ENCODE measurements at places on chromosomes 1 and 21.

GRCh38 chr1:13956393-13956792 lies 256.4 kb downstream of the PRDM2 start:
- DNase-seq = no peak

DNA sequence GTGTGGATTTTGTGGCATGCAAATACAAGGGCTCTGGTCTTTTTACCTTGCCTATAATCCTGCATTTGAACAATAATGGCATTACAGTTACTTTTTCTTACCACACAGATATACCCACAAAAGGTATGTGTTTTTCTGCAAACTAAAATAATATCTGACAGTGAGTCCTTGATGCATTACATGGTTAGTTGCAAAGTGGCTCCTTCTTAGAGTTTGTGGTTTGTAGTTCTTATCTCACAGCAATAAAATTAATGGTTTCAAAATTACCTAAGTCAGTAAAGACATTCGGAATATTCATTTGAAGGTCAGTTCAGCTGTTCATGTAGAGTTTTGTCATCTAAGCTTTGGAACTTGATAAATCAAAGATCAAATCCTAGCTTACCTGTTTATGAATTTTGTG lies 43.5 kb downstream of the SNX7 start:
- no peak for DNase-seq

- no peak for DNase-seq
Observed at GRCh38 chr1:209577346-209577745, 6.2 kb upstream of the CAMK1G start.

DNA sequence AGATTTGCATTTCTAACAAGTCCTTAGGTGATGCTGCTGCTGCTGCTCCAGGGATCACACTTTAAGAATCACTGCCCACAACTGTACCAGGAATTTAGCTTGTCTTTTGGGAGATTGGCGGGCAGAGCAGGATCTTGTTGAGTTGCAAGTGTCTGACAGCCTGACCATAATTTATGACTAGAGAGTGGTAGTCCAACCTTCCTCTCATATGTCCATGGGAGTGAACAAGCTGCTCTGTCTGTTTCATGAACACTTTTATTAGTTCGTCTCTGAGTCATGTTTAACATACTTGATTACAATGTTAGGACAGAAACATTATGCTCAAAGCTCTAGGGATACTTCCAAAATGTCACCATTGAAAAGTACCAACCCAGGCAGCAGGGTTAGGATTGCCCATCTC lies 169.6 kb downstream of the TGFB2 start:
- DNase-seq = no peak

- DNase-seq = no peak
Observed at GRCh38 chr1:223008808-223009207, 134.2 kb downstream of the TLR5 start.

DNA sequence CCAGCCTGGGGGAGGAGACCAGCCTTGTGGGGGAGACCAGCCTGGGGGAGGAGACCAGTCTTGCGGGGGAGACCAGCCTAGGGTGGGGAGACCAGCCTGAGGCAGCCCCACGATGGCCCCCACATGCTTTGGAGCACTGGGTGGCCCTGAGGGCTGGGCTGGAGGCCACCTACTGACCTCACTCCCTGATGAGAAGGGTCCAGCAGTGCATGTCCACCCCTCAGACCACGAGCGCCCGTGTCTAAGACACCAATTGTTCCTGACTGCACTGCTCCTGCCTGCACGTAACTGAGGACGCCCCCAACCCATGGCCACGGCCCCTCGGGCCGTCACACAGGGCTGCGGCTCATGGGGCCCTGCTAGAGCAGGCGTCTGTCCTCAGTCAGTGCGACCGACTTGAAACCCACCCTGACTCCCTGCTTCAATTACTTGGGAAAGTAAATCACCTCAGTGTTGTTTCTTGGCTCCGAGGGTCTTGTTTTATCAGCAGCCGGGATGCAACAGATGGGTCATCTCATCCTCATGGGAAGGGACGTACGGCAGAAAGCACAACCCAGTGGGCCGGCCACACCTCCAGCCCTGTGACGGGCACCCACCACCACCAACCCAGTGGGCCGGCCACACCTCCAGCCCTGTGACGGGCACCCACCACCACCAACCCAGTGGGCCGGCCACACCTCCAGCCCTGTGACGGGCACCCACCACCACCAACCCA lies at the start of gene SPATC1L:
Gene SPATC1L (minus strand): TSS at position 550 of the 715 bp plus-strand sequence. CDS start 1,643 bp downstream, outside the sequence.
- peak; percentile 53 for DNase-seq

DNA sequence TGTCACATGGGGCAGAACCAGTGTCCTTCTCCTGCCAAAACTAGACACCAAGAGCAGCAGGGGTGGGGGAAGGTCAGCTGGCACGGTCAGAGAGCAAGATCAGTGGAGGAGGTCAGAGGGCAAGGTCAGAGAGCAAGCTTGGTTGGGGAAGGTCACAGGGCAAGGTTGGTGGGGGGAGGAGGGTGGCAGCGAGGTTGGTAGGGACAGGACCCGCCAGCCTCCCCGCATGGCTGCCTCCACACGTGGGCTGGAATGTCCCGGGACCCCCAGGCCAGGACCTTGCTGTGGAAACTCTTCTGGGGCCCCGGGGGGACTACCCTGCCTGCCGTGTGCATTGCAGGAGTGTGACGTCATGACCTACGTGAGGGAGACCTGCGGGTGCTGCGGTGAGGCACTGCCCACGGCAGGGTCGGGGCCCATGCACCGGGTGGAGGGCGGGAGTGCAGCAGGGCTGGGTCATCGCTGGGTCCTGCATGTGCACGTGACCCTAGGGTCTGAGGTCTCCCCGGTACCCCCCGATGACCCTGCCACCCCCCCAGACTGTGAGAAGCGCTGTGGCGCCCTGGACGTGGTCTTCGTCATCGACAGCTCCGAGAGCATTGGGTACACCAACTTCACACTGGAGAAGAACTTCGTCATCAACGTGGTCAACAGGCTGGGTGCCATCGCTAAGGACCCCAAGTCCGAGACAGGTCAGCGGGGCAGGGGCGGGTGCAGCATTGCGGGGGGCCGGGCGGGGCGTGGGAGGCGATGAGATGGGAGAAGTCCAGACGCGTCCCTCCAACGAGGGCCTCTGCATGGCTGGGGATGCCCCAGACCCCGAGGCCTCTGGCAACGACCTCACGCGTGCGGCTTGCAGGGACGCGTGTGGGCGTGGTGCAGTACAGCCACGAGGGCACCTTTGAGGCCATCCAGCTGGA lies 27.3 kb downstream of the COL6A2 start:
- no peak for DNase-seq

- peak; percentile 6 for DNase-seq
Observed at GRCh38 chr21:41369105-41369919, 7.5 kb downstream of the MX2 start.

DNA sequence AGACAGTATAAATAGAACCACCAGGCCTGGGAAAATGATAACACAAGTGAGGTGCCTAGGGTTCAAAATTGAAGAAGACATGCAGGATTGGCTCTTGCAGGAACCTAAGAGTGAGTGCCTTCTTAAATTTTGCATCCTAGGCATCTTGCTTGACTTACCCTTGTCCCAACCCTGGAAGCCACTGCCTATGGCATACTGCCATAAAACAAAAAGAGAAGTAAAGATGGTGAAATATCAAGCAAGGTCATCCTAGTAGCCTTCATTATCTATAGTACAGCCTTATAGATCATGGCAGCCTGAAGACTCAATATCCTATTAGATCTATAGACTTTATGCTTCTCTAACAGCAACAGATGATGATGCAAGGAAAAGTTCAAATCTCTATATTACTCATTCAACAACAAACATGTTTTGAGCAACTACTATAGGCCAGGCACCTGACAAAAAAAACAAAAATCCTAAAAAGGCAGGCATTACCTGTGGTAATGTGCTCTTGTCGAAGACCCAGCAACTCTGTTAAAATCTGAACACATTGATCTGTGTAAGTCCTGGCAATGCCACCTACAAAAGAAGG lies 6.3 kb downstream of the AP4B1 start:
- no peak for DNase-seq

- no peak for DNase-seq
Observed at GRCh38 chr1:201430776-201431175, 9.2 kb upstream of the TNNI1 start.

- DNase-seq = no peak
Observed at GRCh38 chr1:63888984-63889383, 115.2 kb downstream of the ROR1 start.

DNA sequence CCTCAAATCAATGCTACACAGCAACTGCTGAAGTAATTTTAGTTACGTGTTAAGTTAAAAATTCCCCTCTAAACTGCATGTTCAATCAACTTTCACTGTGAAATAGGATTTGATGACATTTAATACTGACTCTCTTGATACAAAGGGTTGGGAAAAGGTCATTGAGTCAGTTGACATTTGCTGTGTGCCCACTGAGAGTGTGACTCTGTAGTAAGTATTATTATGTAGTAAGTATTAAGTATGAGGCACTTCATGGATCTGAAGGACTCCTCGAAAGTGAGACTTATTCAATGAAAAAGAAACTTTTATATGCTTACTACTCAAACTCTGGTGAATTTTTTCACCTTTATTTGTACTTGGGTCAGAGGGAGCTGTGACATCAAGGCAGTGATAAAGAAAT lies 83.1 kb upstream of the S1PR1 start:
- DNase-seq = no peak

DNA sequence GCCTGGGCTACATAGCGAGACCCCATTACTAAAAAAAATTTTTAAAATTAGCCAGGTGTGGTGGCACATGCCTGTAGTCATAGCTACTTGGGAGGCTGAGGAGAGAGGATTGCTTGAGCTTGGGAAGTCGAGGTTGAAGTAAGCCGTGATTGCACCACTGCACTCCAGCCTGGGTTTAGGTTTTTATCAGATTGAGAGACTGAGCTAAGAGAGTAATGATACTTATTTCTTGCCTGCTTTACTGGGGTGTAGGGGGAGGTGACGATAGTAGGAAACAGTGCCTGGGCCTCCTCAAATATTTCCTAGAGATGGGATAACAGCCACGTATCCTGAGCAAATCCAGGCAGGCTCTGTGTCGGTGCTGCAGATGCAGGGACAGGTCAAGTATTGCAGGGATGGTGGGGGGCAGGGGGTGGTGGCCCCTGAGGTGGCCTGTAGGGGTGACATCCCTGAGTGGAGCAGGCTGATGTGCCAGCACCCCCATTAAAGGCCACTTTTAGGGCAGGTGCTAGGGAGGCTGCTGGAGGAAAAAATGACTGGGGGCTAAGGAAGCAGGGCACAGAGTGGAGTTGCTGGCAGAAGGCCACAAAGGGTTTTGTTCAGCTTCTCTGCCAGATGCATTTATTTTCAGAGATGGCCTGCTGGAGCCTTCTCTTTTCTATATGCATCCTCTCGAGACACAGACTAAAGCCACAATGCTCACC lies 130.5 kb downstream of the RHOU start:
- DNase-seq = no peak

DNA sequence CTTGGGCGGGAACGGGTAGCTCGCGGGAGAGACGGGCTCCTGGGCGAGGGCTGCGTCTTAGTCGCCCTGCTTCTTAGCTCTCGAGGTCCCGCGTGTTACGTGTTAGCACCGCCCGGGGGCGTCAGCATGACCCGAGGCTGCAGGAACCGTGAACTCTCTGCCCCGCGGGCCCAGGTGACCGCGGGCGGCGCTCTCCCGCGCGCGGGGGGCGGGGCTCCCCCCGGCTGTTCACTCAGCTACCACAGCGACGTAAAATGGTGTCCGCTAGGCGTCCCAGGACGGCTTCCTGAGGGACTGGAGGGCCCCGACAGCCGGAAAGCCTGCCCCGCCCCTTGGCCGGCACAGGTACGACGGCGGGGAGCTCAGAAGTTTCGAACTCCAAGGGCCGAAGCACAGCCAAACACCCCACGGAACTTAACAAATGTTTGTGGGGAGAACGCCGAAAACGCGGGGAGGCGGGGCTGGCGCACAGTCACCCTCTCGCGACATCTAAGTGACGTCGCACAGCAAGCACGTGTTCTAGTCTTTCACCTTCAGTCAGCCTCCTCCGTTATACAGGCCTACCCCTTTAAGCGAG lies 780 bp upstream of the RBM15 start:
- peak; percentile 83 for DNase-seq

GRCh38 chr1:16724718-16725438 lies 15.4 kb upstream of the RNU1-4 start:
- no peak for DNase-seq

DNA sequence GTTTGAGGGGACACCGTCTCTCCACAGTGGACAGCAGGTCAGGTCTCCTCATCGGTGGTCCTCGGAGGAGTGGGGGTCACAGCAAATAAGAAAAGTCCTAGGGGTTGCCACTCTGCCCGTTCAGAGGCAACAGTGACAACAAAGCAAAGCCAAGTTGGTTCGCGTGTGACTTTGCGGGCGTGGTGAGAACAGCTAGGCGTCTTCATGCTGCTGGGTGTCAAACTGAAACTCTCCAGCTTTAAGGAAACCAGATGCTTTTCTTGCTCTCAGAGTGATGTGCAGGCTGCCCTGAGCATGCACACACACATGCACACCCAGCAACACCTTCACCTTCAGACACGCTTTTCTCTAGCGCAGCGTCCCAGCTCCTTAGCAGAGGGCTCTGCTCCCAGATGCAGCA lies 70.1 kb upstream of the ARHGEF16 start:
- no peak for DNase-seq

DNA sequence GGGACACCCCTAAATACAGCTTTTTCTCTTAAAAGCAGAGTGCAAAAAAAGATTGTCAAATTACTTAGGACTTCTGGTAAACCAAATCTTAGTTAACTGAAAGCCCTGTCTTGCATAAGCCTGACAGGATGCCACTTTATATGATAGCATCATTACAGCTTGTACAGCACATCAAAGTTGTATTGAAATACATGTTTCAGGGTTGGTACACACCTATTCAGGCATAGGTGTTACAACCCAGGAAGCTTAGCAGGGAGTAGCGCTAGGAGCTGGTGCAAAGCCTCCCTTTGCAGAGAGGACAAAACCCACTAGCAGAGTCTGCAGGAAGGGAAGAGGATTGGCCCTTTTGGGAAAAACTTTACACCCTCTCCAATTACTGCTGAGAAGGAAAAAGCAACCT lies 258.9 kb upstream of the SGIP1 start:
- DNase-seq = no peak

DNA sequence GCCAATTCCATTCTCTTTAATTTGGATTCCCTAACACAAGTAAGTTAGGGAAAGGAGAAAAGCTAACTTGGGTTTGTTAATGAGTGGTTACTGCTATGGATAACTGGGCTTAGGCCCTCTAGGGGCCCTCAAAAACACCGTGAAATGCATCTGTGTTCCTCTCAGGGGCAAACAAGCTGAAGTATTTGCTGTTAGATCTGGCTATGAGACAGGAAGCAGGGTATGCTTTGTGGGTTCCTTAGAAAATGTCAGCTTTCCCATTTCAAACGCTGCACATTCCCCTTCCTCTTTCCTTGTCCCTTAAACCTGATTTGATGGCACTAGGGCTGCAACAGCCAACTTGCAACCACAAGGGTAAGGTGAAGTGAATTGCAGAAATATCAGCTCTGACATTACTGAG lies 5.7 kb upstream of the CAP1 start:
- no peak for DNase-seq

All from stimulated activated CD8-positive, alpha-beta memory T cell treated with anti-CD3 and anti-CD28 coated beads, Interleukin-2, amount 100 ng/mL, for 48 hours (primary cell).